ENCODE measurements at places on chromosomes 5 and 9.

GRCh38 chr9:126490214-126490631 is 123.5 kb upstream of the LMX1B start:
- DNase-seq, result no peak

GRCh38 chr5:141492168-141492885 is 3.4 kb downstream of the PCDHGC5 start:
- DNase-seq, result no peak

GRCh38 chr9:104556830-104557634 is 11.9 kb upstream of the OR13C8 start:
- DNase-seq, result no peak

DNA sequence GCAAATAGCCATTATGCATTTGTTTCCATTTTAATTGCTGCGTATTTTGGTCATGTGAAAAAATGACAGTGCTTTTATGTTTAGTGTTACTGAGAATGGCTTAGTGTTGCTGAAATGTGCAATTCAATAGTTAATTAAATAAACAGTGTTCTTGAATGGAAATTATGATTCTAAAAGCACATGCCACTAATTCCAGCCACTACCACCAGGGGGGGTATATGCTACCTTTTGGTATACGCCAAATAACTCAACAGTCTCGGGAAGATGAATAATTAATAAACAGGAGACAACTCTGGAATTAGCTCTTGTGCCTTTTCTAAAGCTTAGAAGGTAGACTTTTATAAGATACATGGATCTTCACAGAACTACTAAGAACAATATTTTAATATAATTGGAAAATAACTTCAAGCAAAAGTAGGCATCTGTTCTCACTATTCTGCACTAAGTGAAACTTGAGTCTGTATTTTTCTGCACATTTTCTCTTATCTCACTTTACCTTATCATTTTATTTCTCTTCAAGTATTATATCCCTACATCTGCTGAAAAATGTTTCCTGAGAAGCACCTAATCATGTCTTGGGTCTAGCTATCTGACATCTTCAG is 83.5 kb upstream of the MINAR2 start:
- no peak for DNase-seq

- DNase-seq, result no peak
These were observed at the start of gene PCDHB14 for GRCh38 chr5:141223112-141223783. TSS of gene PCDHB14 (plus strand) at chr5:141223343. CDS start at chr5:141223506, 163 bp downstream.

GRCh38 chr9:85716031-85716877 is 25.5 kb downstream of the AGTPBP1 start:
- DNase-seq, result no peak

GRCh38 chr9:2050236-2050635 is 35.1 kb downstream of the SMARCA2 start:
- no peak for DNase-seq

GRCh38 chr9:72506615-72507014 is 14.8 kb upstream of the TMC1 start:
- no peak for DNase-seq

DNA sequence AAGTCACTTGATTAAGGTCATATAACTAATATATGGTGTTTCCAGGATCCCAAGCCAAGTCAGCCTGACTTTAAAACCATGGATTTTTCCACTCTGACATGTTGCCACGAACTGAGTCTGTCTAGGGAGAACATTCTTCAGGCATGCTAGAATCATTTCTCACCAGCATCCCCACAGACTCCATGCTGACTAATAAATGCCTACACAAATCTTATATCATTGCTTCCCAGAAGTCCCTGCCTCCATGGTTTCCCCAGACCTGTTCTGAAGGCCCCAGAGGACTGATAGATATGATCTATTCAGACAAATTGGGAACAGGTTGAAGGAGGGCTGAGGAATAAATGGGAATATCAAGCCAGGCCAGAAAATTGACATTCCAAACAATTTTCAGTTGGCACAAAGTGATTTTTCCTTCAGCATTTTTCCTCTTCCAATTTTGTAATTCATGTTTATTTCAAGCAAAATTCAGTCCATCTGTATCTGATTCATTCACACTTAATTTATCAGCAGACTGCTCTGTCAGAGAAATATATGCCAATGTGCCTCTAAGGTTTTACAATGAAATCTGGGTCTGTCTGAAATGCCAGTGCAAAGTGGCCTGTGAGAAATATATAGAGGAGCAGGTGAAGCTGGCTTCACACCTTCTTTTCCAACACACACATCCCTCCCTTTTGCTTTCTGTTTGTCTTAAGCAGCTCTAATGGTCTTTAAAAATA is 413.6 kb upstream of the TNC start:
- no peak for DNase-seq

DNA sequence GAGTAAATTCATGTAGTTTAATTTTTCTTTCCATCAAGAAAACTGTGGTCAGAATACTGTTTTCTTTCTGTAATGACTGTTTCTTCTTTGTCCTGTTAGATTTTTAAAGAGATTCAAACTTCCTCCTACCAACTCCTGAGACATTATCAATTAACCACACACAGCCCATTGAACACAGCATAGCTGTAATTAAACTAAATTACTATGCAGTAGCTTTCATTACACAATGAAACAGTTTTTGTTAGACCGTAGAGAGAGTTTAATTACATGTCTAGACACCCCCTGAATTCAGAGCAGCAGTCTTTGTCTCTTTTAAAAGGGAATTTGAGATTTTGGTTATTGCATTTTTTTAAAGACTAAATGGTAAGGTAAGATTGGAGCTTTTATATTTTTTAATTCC is 77.5 kb downstream of the STARD4 start:
- DNase-seq, result no peak

GRCh38 chr5:264338-264737 is 7.1 kb upstream of the PDCD6 start:
- DNase-seq, result no peak

- no peak for DNase-seq
These were observed 244.4 kb upstream of the FBXL7 start for GRCh38 chr5:15255576-15255975.

DNA sequence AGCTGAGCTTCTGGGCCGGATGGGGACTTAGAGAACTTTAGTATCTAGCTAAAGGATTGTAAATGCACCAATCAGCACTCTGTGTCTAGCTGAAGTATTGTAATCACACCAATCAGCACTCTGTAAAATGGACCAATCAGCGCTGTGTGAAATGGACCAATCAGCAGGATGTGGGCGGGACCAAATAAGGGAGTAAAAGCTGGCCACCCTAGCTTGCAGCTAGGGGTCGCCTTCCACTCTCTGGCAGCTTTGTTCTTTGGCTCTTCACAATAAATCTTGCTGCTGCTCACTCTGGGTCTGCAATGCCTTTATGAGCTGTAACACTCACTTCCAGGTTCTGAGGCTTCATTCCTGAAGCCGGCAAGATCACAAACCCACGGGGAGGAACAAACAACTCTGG is 354.0 kb downstream of the PRR16 start:
- DNase-seq, result no peak

DNA sequence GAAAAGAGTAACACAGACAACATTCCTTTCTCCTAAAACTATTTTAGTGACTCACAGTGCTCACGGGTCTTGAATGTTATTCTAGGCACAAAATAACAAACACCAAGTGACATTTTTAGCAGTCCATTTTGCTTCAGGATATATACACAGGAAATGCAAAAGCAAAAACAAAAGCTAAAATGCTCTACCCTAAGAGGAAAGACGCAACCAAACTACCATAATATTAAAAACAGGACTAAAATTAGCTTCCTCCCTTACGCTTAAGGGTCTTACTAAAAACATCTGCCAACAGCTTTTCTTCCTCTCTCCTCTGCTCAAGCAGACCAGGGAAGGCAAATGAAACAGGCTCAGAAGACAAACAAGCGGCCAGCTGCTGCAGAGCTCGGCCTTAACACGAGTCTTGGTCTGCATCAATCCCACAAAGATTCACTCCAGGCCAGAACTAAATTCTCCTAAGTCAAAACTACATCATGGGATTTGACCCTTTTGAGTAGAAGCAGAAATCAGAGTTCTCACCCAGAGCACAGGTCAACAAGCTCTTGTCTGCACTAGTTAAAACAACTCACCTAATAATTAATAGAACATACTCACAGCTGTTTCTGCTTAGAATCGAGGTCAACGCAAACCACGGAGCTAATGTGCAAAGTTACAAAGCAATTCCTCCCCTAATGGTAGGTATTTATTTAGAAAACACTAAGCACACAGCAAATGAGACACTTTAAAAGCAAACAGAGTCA is 62.3 kb downstream of the RAPGEF1 start:
- DNase-seq, result no peak

DNA sequence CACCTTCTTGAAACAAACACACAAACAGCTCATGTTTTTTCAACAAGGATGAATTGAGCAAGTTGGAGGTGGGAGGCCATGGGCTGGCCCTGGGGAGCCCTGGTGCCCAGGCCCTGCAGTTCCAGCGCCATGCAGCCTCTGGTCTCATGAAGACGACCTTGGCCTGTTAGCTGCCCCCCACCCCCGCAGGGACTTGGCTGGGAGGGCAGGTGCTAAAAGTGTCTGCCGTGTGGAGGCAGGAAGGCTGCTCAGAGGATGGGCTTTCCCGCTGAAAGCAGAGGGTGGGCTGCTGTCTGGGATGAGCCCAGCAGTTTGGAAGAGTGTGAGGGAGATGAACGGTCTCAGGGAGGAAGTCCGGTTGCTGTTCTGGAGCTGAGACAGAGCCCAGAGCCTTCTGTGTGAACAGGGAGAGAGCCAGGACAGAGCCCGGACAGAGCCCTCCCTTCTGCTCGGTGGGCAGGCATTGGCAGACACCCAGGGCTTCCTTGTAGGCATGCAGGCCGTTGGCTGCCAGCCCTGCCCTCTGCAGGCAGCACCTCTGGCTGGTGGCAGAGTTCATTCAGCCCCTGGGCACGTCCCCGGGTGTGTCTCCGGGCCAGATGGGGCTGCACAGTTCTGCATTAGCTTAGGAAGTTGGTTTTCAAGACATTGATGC is 18.7 kb downstream of the ROPN1L start:
- DNase-seq, result no peak

- DNase-seq, result no peak
These were observed 382.1 kb downstream of the CDH18 start for GRCh38 chr5:19605846-19606407.

DNA sequence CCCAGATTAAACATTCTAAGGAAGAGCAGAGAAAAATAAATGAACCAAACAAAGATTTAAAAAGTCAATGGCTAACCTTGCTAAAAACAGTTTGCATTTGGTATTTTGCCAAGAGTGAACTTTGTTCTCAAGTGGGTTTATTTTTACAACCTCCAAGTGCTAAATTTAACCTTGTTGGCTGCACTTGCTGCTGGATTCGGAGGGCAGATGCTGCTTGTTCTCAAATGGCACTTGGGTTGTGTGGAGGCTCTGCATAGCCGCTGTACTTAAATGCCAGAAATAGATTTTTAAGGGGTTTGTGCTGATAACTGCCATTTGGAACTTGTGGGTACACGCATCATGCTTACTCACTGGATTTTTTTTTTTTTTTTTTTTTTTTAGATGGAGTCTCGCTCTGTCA is 13.3 kb upstream of the SPATA24 start:
- no peak for DNase-seq

GRCh38 chr9:23740531-23740930 is 85.5 kb downstream of the ELAVL2 start:
- DNase-seq, result no peak

GRCh38 chr5:87298692-87299362 is 31.1 kb downstream of the RASA1 start:
- DNase-seq, result no peak

GRCh38 chr9:91179237-91180138 is 182.2 kb downstream of the AUH start:
- no peak for DNase-seq

DNA sequence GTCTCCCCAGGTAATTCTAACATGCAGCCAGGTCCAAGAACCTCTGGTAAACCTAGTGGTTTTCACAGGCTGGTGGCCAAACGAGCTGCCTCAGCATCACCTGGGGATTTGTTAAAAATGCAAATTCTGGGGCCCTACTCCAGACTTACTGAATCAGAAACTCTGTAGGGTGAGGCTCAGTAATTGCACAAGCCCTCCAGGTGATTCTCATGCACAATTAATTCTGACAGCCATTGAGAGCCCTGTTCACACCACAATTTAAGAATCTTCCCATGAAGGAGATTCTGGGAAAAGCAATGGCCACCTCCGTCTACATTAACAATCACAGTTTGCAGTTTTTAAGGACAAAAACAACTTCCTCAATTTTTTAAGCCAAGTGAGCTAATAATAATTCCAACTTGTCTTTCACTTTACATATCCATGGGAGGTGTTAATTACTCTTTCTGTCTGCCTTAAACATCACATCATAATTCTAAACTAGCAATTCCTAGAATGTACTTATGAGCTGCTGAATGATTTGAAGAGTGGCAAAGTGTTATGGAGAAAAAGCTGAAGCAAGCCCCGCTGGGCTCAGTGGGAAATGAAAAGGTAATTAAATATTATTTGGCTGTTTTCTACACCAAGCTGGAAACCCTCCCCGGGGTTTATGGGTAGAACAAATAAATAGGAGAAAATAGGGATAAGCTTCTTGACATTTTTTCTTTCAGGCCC is 70.0 kb downstream of the GLDC start:
- no peak for DNase-seq

DNA sequence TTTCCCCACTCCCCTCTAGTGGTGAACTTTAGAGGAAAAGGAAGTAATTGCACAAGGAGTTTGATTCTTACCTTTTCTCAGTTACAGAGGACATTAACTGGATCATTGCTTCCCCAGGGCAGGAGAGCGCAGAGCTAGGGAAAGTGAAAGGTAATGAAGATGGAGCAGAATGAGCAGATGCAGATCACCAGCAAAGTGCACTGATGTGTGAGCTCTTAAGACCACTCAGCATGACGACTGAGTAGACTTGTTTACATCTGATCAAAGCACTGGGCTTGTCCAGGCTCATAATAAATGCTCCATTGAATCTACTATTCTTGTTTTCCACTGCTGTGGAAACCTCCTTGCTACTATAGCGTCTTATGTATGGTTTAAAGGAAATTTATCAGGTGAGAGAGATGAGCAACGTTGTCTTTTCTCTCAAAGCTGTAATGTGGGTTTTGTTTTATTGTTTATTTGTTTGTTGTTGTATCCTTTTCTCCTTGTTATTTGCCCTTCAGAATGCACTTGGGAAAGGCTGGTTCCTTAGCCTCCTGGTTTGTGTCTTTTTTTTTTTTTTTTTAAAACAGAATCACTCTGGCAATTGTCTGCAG is 25.3 kb downstream of the SLC22A5 start:
- DNase-seq, result no peak

- DNase-seq, result no peak
These were observed 105.1 kb downstream of the SERINC5 start for GRCh38 chr5:80150731-80151130.

DNA sequence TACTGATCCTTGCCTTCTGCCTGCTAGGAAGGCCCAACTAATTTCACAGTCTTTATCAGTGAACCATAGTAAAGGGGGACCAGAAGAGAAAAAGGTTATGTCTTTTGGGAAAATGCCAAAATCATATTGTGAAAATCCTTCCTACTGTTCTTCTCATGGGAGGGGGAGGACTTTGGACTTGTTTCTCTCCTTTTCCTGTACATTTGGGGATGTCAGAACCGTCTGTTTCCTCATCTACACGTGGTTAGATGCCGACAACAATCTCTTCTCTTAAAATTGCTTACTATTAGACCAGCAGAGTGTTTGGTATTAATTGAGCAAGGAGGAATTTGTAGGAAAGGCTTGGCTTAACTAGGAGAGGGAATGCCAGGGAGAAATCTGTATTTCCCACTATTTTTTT is 77.2 kb downstream of the TMC1 start:
- no peak for DNase-seq
